Putamen (tissue), 1 donor: ENCODE measurements at places on chromosomes 6 and 20.

- peak; percentile 34 for DNase-seq
These were observed 102.0 kb downstream of the POPDC3 start for GRCh38 chr6:105077596-105078385.

DNA sequence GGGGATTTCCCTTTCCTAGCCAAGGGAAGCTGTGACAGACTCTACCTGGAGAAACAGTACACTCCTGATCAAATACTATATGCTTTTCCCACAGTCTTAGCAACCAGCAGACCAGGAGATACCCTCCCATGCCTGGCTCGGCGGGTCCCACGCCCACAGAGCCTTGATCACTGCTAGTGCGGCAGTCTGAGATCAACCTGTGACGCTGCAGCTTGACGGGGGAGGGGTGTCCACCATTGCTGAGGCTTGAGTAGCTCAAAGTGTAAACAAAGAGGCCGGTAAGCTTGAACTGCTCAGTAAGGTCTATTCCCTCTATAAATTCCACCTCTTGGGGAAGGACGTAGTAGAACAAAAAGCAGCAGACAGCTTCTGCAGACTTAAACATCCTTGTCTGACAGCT is 63.2 kb downstream of the WASF1 start:
- no peak for DNase-seq

DNA sequence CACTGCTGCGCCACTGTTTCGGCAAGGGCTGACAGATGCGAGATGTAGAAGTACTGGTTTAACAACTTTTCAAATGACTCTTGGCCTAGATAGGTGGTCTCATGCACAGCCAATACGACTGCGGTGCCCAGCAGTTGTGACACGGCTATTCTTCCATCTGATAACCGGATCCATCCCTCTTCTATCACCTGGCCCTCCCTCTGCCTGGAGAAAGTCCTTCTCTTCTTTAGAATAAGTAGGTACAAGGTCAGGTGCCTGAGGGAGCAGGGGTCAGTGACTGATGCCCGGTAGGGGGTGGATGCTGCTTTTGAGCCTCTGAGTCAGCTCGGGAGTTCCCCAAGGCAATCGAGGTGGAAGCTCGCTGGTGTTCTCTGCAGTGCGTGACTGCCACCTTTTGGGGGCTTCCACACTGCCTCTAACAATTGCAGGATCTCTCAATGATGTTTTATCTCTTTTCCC is 166.8 kb upstream of the GRIK2 start:
- no peak for DNase-seq

DNA sequence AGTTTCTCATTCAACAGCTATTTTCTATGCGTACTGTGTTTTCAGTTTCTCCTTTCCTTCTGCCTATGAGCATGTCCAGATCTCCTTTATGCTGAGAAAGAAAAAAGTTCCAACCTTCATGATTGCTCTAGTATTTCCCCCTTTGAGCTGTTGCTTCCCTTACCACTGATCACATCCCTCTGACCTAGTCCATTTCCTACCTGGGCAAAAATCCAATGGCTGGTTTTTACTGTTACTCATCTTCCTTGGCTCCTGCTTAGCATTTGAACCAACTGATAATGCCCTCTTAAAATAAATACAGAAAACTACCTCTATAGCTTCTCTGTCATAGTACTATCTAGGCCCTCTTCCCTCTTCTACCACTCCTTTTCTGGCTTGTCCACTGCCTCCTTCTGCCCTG is 6.0 kb downstream of the RFX6 start:
- no peak for DNase-seq

DNA sequence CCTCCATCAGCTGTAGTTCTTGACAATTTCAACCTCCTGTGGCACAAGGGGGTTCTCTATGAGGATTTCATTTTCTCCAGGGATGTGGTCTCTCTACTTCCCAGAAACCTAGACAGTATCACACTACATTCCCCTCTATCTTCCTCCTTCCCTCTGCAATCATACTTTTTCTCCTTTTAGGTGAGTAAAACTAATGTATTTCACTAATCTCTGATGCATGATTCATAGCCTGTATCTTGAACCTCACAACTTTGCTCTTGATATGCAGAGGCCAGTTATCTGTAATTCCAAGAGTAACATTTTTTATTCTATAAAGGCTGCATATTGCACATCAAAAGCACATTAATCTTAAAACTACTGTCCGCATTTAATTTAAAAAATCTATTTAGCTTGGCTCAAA is 449.6 kb downstream of the RFPL4B start:
- DNase-seq: no peak

GRCh38 chr6:108592371-108593337 is 31.9 kb downstream of the FOXO3 start:
- no peak for DNase-seq

DNA sequence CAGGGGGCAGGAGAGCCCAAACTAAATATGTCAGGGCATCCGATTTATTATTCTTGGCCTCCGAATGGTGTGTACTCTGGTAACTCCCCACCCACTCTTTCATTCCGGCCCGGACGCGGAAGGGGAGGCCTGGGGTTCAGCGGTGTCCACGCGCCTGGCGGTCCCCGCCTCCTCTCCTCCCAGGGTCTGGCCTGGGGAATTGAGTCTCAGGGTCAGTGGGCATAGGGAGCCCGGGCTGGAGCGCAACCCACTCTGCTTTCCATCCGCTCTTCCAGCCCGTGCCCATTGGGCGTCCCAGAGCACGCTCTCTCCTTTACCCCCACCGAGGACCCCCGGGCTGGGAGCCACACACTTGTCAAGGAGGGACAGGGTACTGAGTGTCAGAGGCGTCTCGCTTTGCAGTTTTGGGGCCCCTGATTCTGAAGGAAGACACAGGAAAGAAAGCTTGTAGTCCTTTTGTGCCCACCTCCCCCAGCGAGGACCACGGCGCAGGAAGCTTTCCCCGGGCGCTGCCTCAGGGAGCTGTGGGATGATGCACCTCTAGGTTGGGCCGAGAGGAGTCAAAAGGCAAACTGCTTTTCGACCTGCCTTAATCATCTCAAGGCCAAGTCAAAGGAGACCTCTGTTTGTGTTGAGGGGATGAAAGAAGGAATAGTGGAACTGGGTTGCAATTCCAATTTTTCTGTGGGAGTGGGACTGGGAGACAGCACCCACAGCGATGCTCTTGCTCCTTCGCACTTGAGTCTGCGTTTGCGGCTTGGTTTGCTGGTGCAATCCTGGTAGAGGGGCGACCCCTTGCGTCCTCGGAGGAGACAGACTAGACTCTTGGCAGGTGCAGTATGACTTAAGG is 2.5 kb downstream of the RSPO3 start:
- DNase-seq: peak; percentile 67

- DNase-seq: no peak
These were observed 64.8 kb downstream of the UTRN start for GRCh38 chr6:144349690-144350527.

DNA sequence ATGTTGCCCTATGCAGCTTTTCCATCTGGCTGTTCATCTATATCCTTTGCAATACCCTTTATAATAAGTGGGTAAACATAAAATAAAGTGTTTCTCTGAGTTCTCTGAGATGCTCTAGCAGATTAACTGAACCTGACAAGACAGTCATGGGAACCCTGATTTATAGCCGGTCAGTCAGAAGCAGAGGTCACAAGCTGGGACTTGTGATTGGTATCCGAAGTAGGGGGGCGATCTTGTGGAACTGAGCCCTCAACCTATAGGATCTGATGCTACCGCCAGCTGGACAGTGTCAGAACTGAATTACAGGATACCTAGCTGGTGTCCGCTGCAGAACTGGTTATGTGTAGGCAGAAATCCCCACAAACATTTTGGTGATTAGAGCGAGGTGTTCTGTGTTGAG is 39.0 kb downstream of the SLC17A5 start:
- no peak for DNase-seq

GRCh38 chr6:11332463-11332862 is 100.0 kb upstream of the NEDD9 start:
- DNase-seq: no peak

GRCh38 chr20:8194721-8195120 is 62.7 kb downstream of the PLCB1 start:
- no peak for DNase-seq

GRCh38 chr20:22418738-22419137 is 165.6 kb downstream of the FOXA2 start:
- DNase-seq: no peak

GRCh38 chr20:63288581-63289251 is 4.3 kb upstream of the COL20A1 start:
- DNase-seq: no peak

DNA sequence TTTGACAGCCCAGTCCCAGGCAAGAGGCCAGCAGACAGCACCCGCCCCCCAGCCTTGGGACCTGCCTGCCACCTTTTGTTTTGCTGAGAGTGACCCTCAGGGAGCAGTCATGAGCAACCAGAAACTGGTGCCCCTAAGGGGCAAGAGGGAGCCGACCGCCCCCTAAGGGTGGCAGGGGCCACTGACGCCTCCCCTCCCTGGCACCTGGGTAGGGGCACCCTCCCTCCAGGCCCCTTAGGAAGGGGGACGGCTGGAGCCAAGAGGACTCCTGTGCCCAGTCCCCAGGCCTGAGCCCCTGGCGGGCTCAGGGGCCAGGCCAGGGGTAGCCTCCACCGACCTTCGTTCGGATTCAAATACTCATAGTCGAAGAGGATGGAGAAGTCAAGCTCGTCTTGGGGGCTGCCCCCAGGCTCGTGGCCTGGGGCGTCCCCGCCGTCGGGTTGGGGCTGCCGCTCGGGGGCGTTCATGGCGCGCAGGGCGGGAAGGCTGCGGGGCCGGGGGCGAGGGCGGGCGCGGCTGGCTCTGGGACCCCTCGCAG is 417 bp downstream of the NFATC2 start:
- no peak for DNase-seq

- no peak for DNase-seq
These were observed 332.9 kb downstream of the RNF144B start for GRCh38 chr6:18720075-18720474.

DNA sequence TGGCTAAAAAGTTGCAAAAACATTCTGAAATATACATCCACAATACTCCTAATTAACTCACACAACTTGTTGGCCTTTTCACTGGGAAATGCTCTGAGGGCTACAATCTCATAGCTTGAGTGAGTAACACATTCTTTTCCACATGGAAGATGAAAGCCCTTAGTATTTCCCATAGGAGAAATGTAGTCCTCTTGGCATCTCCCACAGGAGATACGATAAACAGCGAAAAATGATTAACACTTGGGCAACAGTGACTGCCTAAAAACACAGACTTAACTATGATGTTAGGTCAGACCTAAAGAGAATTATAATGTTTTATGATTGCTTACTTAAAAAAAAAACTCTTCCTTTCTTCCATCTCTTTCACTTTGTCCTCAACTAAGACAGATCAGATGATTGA is 9.0 kb downstream of the MYLK4 start:
- DNase-seq: no peak

DNA sequence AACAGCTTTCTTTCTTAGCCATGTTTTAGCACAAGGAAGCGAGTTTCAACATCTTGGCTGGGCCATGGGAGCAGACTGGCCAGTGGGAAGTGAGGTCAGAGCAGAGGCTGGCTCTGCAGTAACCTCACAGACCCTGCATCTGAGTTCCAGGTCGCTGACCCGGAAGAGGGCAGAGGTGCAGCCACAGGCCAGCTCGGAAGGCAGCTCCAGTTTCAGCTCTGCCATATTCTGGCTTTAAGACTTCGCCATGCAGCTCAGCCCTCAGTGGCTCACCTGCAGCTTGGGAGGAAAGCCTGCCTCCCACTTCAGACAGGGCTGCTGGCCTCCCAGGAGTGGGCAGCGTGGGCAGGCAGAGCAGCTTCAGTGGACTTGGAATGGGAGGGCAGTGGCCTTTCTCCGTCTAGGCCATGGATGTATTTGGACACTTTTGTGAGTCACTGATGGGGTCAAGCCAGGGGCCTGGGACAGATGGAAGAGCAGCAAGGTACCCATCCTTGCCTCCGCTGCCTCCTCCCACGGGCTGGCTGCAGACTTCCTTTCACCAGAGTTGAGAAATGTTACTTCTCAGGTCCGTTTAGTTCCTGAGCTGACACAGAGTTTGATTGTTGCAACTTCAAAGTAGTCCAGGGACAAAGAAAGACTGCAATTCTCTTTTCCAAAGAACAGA is 18.5 kb downstream of the CST8 start:
- DNase-seq: no peak

DNA sequence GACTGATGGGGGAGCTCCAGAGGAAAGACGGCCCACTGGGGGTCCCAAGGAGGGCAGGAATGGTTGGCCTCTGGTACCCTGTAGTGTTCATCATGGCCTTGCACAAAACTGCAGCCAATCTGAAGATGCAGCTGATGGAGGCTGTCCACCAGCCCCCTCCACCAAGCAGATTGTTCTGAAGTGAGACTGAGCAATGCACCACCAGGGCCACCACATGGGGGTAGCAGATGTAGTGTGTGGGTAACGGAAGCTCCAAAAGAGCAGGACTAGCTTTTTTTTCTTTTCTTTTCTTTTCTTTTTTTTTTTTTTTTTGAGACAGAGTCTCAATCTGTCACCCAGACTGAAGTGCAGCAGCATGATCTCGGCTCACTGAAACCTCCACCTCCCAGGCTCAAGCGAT is 181.0 kb upstream of the MYLIP start:
- DNase-seq: no peak

GRCh38 chr6:129364037-129364436 is 345.9 kb downstream of the ARHGAP18 start:
- no peak for DNase-seq

- DNase-seq: no peak
These were observed 60.1 kb downstream of the ADTRP start for GRCh38 chr6:11718463-11718862.

- no peak for DNase-seq
These were observed 31.2 kb upstream of the NOX3 start for GRCh38 chr6:155486721-155487294.

GRCh38 chr6:163173741-163174140 is 240.8 kb upstream of the QKI start:
- DNase-seq: no peak

DNA sequence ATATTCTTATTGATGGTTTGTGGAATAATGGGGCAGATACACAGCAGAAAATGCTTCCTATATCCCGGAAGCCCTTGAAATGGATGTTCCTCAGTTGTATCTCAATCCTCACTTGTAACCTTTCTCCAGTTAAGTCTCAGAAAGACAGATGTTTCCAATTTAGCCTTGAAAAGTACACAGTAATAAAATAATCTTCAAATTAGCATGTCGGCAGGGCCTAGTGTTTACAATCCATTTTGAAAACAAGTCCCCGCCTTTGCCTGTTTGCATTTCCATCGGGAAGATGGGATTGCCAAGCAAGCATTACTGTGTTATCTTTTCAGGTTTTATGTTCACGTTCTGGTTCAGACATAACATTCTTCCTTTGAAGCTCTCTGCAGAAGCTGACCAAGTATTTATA is 41.5 kb downstream of the SNRNP48 start:
- no peak for DNase-seq

GRCh38 chr6:40082278-40083043 is 148.2 kb upstream of the MOCS1 start:
- no peak for DNase-seq

GRCh38 chr6:52423971-52424381 is 3.8 kb downstream of the EFHC1 start:
- no peak for DNase-seq

- no peak for DNase-seq
These were observed 36.6 kb upstream of the DYNLRB1 start for GRCh38 chr20:34479627-34480026.
